NCI-H1105 treated with DMSO at 0.1 percent for 48 hours (cell line): ENCODE measurements at places on chromosomes 6 and 20.

GRCh38 chr6:95846652-95847051 is 169.1 kb upstream of the FUT9 start:
- peak; percentile 77 for DNase-seq

- DNase-seq: no peak
These were observed 262.3 kb downstream of the CDH4 start for GRCh38 chr20:61514396-61514795.

DNA sequence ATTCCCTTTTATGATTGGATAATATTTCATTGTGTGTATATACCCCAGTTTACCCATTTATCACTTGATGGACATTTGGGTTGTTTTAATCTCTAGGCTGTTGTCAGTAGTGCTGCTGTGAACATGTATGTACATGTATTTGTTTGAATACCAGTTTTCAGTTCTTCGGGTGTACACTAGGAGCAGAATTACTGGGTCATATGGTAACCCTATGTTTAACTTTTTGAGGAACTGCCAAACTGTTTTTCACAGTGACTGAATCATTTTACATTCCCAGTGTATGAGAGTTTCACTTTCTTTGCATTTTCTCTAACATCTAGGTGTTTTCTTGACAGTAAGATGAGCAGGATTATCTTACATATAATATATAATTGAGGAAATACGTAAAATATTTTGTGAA is 44.7 kb upstream of the ADIG start:
- no peak for DNase-seq

DNA sequence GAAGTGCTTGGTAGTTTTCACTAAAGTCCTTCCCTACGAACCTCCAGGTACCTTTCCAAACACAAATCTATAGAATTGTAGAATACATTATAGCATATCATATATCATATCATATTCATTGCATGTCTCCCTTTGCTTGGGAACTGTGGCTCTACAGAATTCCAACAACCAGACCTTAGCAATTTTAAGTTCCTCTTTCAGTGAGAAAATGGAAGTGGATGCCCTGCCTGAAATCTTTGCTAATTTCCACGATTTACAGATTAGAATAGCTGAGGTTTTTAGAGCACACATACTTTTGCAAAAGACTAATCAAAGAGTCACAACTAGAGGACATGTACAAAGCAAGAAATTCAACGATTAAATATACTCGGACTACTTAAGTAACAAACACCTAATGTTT is 78.6 kb downstream of the TNFRSF21 start:
- no peak for DNase-seq

DNA sequence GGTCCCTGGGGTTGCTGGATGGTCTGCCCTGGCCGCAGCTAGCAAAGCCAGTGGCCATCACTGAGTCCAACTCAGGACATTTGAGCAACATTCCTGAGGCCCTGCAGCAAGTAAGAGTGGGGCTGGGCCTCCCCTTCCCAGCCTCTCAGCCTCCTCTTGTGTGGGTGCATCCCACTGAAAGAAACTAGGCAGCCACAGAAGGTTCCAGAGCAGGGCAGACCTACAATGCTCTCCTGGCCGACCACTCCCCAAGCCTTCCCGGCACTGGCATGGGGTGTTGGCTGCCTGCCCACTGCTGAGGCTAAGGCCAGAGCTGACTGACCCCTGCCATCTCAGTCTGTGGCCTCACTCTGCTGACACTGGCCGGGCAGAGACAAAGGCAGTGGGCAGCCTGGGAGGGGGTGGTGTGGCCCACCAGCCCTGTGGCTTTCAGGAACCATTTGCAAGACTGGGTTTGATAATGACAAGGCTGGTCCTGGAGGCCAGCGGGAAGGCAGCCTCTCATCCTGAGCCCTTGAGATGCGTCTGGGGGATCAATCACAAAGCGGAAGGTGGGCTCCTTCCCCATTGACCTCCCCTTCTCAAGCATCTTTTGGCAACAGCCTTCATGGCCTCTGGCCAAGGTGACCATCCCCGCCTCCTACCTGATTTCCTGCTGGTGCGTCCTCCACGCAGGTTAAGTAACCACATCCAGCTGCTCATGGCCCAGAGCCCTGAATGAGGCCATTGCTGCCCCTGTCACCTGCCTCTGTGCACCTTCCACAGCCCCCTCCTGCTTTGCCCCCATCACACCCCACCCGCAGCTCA is 9.6 kb downstream of the DLGAP4 start:
- no peak for DNase-seq

GRCh38 chr6:71481011-71481410 is 192.4 kb downstream of the OGFRL1 start:
- DNase-seq: no peak

DNA sequence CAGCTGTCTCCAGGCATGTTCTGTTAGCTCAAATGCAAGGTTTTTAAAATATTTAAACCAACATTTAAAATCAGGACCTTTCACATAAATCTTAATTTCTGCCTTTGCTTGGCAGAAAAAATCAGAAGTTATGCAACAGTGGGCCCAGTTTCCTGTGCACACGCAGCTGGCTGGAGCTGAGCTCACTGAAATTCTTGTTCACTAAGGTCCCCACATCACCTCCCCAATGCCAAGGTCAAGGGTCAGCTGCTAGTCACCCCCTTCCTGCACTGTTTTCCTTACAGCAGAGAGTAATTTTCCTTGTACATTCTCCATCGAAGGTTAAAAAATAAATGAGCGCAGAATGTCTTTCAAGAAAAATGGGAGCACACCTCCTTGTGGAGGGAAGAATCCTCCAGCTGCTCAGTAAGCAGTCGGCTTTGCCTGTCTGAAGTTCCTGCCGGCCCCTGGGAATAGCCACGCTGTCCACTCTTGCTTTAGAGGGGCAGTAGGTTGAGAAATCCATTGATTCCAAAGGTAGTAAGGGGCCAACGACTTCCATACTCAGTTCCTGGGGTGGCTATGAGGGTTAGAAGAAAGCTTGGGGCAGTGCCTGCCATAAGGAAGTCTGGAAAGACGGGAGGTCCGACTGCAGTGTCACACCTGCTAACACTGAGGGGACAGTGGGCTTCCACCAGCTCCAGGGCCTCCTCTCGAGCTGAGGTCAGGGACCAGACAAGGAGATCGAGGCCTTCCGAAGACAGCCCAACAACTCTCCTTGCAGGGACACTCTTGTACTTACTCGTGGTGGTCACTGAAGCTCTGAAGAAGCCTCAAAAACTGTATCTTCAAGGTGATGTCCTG is 56.8 kb downstream of the MYH7B start:
- no peak for DNase-seq

DNA sequence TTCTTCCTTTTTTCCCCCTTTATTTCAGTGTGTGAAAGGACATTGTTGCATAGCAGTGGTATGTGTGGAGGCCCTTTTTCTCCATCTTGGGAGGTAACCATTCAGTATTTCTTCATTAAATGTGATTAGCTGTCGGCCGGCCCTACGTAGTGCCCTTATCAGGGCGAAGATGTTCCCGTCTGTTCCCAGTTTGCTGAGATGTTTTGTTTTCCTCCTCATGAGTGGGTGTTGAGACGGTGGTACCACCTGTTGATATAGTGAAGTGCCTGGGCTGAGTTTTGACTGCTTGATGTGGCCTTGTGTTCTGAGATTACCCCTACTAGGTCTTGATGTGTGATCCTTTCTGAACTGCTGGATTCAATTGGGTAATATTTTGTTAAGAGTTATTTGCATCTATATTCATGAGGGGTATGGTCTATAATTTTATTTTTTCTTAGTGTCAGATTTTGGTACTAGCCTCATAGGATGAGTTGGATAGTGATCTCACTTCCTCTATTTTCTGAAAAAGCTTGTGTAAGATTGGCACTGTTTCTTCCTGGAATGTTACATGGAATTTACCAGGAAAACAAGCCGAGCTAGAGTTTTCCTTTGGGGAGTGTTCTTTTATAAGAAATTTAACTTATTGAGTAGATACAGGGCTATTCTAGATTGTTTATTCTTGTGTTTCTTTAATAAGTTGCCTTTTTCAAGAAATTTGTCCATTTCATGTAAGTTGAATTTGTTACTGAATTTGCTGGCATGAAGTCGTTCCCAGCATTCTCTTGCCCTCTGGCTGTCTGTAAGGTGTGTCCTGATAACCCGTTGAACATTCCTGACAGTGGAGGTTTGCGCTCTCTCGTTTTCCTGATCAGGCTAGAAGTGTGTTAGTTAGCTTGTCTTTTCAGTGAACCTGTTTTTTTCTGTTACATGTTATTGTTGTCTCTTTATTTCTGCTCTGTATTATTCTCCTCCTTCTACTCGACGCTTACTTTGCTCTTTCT is 4.3 kb downstream of the MTG2 start:
- DNase-seq: no peak

DNA sequence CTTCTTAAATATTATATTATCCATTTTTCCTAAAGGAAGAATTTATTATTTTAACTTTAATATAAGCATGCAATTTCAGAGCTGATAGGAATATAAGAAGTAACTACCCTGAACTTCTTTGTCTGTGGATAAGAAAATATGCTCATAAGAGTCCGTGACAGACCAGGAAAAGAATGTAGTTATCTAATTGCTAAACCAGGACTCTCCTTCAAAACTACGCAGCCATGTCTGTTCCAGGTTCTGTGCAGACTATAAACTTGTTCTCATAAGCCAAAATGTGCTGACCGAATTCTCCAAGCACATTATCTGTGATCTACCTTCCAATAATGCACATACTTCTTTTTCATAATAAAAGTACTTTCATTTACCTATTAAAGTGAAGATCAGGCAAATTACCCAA is 116.5 kb downstream of the TRDN start:
- no peak for DNase-seq

GRCh38 chr20:19212821-19213502 is 520 bp downstream of the SLC24A3 start:
- DNase-seq: peak; percentile 85

DNA sequence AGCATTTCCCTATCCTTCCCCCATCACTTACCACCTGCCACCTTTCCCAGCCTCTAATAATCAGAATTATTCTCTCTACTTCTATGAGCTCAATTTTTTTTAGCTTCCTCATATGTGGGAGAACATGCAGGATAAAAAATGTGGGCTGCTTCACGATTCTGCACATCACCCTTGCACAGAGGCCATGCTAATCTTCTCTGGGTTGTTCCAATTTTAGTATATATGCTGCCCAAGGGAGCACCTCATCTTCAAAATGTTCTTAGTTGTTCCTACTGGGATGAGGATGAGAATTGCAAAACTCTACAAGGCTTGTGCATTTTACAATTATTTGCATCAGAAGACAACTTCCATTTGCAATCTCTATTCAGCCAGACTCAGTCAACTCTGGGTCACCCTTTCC is 58.1 kb downstream of the LAMA4 start:
- no peak for DNase-seq

- DNase-seq: no peak
These were observed 4.1 kb upstream of the MOXD1 start for GRCh38 chr6:132405143-132405915.

DNA sequence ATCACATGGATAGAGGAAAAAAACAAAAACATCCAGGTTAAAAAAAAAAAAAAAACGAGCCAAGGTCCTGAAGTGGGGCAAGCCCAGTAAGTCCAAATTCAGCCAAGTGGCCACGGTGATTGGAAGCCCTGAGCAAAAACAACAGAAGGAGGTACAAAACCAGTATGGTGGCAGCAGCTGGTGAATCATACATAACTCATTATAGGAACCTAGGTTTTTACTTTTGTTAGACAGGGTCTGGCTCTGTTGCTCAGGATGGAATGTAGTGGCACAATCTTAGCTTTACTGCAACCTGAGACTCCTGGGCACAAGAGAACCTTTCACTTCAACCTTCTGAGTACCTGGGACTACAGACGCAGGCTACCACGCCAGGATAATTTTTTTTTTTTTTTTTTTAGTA is 22.7 kb upstream of the MYB start:
- no peak for DNase-seq

DNA sequence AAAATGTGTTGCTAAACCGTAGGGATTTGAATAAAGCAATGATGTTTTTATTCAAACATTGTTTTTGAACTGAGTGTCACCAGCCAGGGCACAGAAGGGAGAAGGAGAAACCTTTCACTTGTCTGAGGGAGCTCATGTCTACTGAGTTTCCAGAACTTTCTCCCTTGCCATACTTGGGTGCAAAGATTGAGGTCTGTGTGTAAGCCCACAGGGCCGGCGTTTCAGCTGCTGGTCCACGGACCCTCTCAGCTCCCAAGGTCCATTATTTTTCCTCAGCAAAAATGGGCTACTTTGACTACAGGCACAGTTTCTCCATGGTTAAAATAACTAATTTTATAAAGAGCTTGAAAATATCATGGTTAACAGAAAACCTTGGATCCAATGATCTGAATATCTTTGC is 32.6 kb downstream of the PSMG4 start:
- no peak for DNase-seq

DNA sequence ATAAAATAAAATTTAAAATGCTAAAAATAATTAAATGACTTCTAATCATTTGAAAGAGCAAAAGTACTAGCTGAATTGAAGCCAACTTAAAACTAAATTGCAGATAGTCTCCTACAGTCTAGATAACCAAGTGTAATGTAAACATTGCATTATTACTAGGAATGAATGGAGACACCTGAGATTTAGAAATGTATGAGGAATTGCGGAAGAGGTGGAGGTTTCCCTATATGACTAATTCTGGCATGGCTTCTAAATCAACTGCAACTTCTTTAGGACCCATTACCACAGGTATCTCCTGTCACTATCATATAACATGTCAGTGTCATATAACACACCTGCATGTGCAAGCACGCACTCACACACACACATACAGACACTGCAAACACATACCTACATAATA is 13.2 kb upstream of the GPR6 start:
- DNase-seq: no peak

- DNase-seq: no peak
These were observed 196.6 kb downstream of the UST start for GRCh38 chr6:148943451-148943850.

GRCh38 chr20:50788045-50788991 is 6.5 kb upstream of the BCAS4 start:
- no peak for DNase-seq

DNA sequence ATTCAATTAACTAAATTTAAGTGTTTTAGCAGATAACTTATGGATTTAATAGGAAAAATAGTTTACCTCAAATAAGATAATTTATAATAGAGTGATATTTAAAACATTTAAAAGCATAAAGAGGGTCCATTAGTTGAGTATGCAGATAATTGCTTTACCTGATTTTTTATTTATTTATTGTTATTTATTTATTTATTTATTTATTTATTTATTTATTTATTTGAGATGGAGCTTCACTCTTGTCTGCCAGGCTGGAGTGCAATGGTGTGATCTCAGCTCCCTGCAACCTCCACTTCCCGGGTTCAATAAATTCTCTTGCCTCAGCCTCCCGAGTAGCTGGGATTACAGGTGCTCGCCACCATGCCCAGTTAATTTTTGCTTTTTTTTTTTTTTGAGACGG is 982.9 kb downstream of the TFAP2A start:
- no peak for DNase-seq

DNA sequence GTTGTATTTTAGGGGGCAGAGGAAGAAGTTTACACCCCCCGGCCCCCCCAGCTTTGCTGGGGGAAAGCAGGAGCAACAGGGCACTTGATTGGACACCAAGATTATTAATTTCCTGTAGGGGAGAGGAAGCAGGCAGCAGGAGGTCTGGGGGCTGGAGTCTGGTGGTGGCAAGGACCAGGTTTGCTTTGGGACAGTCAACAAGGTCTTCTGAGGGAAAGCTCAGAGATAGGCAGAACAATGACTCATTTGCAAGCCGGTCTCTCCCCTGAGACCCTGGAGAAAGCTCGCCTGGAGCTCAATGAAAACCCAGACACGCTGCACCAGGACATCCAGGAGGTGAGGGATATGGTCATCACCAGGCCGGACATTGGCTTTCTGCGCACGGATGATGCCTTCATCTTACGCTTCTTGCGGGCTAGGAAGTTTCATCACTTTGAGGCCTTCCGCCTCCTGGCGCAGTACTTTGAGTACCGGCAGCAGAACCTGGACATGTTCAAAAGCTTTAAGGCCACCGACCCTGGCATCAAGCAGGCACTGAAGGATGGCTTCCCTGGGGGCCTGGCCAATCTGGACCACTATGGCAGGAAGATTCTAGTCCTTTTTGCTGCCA is 1.6 kb downstream of the CLVS2 start:
- DNase-seq: no peak
